Thoracic aorta endothelial cell (primary cell): ENCODE measurements at places on chromosomes 16 and 17. TPM values are rescaled to one million over a fixed set of nuclear protein-coding genes. Genes with fewer than 3 reads are reported as not detected.

Gene KRTAP16-1
- not detected in 2 replicates for total RNA-seq

Gene LPCAT2
- total RNA-seq = 77.0 and 80.3 TPM in 2 replicates

Gene ZNF286A
- total RNA-seq = 46.4 and 49.2 TPM in 2 replicates

Gene TMC8
- total RNA-seq = 0.13 and 1.1 TPM in 2 replicates

Gene KRT32
- not detected in 2 replicates for total RNA-seq
